Activated T-cell treated with anti-CD3 and anti-CD28 coated beads, Interleukin-2, amount 50 U/mL, for 1 hour (primary cell): ENCODE measurements at places on chromosomes 1 and 21.

DNA sequence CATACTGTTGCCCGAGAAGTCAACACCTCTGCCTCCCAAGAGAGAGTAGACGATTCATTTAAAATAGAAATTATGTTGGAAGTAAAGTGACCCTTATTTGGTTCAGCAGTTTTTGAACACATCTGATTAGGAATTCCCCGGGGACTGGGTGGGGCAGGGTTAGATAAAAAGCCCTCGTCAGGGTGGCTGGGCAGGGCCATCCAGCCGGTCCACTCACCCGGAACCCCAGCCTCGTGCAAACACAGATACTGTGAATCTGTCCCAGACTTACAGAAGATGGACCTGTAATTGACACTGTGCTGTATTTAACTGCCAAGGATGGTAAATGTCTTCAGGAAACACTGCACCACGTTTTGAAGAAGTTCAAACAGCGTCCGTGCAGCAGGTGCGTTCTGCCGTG is 63.7 kb downstream of the PRDM16 start:
- DNase-seq = no peak

DNA sequence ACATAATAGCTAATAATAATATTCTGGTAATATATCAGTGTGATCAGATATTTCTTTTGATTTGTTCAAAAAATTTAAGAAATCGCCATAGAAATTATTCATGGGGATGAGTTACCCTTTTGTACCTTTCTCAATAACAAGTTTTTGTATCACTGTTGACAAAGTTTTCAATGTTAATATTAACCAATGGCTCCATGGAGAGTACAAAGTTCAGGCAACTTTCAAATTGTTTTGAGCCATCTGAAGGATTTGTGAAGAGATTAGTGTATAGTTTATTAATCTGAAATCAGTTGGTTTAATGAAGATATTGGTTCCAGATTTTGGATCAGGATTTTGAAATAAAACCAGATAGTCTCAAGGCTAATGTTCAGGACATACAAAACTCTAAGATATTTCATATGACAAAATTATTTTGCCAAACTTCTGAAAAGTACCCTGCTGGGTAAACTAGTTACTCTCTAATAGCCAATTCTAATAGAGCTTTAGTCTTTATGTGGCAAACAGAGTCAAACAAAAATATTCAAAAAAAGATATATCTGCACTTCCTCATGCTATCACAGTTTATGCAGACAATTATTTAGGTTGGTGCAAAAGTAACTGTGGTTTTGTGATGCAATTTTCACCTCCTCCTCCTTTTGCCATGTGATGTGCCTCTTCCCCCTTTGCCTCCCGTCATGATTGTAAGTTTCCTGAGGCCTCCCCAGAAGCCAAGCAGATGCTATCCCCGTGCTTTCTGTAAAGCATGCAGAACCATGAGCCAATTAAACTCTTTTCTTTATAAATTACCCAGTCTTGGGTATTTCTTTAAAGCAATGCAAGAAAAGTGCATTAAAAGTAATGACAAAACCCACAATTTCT is 1105.0 kb downstream of the PLA2G4A start:
- DNase-seq = no peak

GRCh38 chr1:23381233-23381885 is 11.7 kb upstream of the ZNF436 start:
- no peak for DNase-seq

DNA sequence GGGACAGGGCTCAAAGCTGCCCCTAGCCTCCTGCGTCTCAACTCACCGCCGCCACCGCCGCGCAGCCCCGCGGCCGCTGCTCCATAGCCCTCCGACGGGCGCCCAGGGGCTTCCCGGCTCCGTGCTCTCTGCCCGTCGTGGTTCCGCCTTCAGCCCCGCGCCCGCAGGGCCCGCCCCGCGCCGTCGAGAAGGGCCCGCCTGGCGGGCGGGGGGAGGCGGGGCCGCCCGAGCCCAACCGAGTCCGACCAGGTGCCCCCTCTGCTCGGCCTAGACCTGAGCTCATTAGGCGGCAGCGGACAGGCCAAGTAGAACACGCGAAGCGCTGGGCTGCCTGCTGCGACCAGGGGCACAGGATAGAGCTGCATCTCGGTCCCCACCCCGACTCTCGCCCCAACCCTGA is at the start of gene TNFRSF25:
TSS of gene TNFRSF25 (minus strand) at position 151 of the 400 bp plus-strand sequence. CDS start at position 85, 66 bp downstream.
- DNase-seq = peak; percentile 72

DNA sequence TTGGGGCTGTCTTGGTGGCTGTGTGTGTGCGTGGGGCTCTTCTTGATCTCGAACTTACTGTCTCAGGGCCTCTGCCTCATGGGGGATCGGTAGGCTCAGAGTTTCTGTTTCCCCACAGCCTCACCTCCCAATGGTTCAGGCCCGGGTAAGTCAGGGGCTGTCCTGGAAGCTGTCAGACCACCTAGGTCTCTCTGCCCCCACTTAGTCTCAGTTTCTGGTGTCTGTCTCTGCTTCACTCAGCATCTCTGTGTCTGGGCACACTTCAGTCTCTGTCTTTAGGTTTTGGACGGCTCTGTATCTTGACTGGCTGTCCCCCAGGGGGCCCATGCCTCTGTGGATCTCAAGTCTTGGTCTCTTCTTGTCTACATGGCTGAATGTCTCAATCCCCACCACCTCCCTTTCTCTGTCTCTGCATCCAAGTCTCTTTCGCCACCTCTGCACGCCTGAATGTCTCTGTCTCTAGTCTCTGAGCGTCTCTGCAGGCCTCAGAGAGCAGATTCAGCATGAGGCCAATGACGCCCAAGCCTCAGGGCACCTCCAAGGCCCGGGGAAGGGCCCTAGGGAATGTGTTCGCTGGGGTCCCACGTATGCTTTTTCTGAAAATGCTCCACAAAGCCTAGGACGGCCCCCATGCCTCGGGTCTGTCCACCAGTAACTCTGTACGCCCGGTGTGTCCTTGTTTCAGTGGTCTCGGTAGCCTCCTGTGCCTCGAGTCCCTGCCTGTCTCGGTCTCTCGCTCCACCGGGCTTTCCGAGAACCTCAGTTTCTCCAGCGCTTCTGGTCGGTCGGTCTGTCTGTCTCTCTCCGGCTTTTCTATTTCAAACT is 818 bp downstream of the FHL3 start:
- DNase-seq = no peak

DNA sequence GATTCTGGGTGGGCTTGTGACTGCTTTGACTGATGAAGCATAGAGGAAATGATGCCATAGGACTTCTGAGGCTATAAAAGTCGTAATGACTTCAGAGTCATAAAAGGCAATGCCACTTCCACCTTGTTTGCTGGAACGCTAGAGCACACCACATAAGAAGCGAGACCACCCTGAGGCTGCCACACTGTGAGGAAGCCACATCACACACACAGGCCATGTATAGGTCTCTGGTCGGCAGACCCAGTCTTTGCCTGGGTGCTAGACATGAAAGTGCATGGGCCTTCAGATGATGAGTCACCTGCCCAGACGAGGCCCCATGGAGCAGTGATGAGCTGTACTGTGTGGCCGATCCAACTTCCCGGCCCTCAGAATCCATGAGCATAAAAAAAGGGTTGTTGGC is 14.2 kb upstream of the KANK4 start:
- no peak for DNase-seq

GRCh38 chr1:116570358-116571214 is at the start of gene CD58:
Gene CD58, minus strand, starts transcription at chr1:116571026. Its CDS starts 54 bp downstream, at chr1:116570972.
- peak; percentile 84 for DNase-seq

GRCh38 chr1:50548243-50548642 is 125.0 kb upstream of the DMRTA2 start:
- no peak for DNase-seq

GRCh38 chr1:21165076-21165475 is 11.6 kb downstream of the EIF4G3 start:
- no peak for DNase-seq

DNA sequence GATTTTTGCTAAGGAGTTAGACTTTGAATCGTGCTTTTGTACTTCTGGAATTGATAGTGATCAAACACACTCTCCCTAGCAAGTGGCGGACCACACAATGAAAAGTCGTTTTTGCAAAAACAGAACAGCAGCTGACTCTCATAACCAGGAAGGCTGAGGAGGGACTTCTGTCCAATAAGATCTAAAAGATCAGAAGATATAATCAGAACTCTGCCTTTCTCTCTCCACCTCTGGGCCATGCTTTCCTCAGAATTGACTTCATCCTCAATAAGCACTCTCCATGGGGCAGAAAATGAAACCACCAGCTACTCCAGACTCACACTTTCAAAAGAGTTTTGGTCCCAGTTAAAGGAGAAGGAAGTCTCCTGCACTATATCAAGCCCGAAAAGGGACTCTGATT is 55.3 kb upstream of the SAMD13 start:
- DNase-seq = no peak

GRCh38 chr1:230792691-230793462 is 45.7 kb downstream of the CAPN9 start:
- no peak for DNase-seq

DNA sequence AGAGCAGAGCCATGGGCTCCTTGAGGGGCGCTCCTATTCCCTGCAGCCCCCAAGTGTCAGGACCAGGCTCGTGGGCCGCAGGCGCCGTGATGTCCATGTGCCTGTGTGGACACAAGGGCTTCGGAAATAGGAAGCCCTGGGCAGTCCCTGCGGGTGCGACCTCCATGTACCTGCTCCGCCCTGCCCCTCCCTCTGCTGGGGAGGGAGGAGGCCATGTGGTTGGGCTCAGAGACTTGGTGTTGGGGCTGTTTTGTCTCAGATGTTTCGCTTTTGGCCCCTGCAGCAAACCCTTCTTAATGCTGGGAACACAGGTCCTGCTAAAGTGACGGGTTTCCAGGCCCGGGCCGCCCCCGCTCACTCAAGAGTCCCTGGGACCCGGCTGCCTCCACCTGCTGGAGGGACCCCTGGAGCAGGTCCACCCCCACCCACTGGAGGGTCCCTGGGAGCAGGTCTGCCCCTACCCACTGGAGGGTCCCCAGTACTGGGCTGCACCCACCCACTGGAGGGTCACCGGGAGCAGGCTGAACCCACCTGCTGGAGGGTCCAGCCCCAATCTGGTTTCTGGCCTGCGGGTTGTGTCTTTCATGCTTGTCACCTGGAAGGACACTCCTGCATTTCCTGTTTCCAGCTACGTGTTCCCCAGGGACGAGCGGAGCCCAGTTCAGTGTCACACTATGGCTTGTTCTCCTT is 156.5 kb downstream of the PEX14 start:
- DNase-seq = no peak

- no peak for DNase-seq
Measured at GRCh38 chr1:55418208-55419000, 203.2 kb upstream of the USP24 start.

DNA sequence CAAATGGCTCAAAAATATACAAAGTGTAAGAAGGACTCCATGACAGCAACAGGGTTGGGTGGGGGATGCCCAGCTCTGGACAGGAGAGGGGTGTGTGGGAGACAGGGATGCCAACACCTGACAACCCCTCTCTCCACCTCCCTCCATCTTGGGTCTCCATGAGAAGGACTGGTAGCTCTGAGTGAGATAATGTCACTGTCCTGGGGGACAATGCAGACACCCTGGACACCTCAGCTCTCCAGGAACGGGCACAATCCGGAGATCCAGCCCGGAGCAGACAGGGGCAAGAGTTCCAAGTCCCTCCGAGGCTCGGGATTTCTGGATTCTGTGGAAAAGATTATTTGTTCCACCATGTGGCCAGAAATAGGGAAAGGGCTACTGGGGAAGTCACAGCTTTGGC is 122.5 kb downstream of the GLIS1 start:
- peak; percentile 7 for DNase-seq

DNA sequence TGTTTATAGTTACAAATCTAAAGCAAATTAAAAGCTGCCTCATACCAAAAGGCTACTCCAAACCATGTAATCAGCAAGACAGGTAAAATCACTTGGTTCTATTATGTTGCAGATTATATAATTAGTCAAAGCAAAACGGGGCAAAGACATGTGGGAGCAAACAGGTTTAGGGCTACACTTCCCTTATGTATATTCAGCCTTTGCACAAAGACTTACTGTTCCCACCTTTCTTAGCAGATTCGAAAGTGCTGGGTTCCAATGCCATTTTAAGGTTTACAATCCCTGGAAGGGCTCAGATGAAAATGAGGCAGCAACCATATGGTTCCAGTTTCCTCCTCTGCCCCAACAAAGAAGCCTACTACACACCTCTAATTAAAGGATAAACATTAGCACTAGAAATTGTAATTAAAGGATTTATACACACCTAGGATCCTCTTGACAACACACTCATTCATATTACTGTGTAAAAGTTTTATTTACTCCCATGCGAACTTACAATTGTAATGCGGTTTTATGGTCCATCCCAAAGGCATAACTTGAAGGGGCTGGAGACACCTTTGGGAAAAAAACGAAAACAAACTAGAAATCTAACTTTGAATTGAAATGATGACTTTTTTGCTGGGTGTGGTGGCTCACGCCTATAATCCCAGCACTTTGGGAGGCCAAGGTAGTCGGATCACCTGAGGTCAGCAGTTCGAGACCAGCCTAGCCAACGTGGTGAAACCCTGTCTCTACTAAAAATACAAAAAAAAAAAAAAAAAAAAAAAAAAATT is 117.3 kb upstream of the PKN2 start:
- DNase-seq = no peak

DNA sequence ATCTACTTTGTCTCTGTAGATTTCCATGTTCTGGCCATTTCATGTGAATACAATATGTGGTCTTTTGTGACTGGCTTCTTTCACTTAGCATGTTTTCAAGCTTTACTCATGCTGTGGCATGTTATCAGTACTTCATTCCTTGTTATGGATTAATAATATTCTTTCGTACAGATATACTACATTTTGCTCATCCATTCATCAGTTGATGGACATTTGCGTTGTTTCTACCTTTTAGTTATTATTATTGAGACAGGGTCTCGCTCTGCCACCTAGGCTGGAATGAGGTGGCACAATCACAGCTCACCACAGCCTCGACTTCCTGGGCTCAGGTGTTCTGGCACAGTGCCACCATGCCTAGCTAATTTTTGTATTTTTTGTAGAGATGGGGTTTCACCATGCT is 21.4 kb downstream of the SFPQ start:
- no peak for DNase-seq

GRCh38 chr1:200901350-200901749 is 6.7 kb downstream of the INAVA start:
- no peak for DNase-seq

DNA sequence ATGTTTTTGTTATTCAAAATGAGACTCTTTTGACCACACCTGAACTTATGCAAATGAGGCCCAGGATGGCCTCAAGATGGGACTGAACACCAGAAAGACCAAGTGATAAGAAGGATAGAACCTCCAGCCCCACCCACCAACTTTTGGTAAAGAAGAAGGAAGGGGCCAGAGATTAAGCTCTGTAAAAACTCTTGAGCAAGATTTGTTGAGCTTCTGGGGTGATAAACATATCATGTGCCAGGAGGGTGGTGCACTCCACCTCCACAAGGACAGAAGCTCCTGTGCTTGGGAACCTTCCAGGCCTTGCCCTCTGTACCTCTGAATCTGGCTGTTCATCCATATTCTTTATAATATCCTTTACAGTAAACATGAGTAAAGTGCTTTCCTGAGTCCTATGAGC is 5.3 kb downstream of the RSPH1 start:
- DNase-seq = no peak

GRCh38 chr1:9115351-9116205 is 13.3 kb downstream of the GPR157 start:
- DNase-seq = no peak
